ENCODE measurements at places on chromosomes 6 and 20.

DNA sequence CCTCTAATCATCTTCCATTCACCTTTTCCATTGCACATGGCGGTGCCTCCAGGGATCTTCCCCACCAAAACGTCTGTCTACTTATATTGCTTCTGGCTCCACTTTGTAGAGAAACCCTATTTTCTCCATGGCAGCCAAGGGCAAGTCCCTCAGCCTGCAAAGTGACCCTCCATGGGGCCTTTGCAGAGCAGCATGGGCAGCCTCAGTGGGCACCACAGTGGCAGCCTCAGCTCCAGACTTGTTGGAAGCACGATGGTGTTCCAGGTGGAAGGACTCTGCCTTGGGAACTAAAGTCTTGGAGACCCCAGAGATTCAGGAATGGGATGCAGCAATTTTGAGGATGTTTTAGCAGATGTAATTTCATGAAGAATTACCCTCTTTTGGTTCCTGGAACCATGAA is 18.5 kb upstream of the CCR6 start:
- no peak for DNase-seq

GRCh38 chr6:168884050-168884645 is 369.5 kb downstream of the THBS2 start:
- no peak for DNase-seq

DNA sequence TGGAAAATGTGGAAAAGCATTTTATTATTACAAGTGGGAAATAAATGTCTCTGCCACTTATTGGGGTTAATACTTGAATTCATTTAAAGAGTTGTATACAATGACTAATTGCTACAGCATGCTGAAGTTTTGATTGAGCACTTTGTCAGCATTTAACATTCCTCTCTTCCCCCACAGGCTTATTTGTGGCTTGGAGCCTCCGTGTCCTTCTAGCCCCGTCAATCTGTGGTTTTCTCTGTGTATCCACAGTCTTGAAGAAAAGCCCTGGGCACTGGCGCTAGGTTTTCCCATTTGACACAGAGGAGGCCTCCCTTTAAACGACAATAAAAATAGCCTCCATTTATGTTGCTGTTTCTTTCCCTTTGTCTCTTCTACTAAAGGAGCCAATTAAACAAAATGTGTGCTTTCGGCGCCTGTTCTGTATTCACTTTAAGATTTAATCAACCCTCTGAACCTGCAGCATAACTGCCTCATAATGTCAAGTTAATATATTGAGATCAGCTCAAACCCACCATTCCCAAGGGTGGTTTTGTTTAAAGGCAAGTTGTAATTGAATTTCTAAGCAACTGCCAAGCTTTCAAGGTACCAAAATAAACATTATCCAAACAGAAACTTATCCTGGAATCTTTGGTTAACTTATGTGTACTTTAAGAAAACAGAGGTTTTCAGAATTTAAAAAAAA is 326.6 kb upstream of the RNF24 start:
- DNase-seq: no peak

- DNase-seq: no peak
Observed at GRCh38 chr20:11890331-11891076, 27.2 kb upstream of the BTBD3 start.

DNA sequence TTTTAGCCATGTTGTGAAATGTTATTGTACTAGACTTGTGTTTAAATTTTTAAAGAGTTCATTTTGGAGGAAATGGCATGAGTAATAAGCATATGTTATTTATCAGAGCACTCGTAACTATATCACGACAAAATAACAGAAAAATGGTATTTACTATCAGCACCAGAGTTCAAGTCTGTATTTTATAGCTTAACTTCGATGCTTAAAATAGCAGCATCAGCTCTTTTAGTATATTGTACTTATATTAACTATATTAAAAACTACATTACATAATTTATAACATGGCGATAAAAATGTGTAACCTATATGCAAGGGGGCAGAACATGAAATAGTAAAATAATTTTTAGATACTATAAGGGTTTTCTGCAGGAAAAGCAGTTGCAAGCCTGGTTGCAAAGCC is 52.9 kb downstream of the ABRACL start:
- no peak for DNase-seq

GRCh38 chr6:142470421-142470820 is 168.6 kb downstream of the ADGRG6 start:
- DNase-seq: no peak

DNA sequence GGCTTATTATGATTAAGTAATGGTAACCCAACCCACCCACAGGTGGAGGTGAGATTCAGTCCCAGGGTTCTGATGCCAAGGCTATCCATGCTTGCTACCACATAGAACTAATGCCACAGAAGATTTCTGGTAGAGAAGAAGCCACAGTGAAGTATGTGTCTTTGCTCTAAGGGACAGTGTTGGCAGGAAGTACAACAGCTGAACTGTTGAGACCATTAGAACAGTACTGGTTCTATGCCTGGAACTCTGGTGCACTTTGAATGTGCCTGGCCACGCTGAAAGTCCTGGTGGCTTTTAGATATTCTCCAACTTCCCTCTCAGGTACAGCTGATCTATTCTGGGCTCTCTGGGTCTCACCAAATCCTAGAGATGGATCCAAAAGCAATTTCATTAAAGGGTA is 7.8 kb downstream of the STX7 start:
- no peak for DNase-seq

DNA sequence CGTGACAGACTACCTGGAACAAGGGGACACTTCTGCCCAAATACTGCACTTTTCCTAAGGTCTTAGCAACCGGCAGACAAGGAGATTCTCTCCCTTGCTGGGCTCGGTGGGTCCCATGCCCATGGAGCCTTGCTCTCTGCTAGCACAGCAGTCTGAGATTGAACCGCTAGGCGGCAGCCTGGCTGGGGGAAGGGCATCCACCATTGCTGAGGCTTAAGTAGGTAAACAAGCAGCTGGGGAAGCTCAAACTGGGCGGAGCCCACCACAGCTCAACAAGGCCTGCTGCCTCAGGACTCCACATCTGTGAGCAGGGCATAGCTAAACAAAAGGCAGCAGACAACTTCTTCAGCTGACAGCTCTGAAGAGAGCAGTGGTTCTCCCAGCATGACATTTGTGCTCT is 87.8 kb upstream of the ASCC3 start:
- no peak for DNase-seq

DNA sequence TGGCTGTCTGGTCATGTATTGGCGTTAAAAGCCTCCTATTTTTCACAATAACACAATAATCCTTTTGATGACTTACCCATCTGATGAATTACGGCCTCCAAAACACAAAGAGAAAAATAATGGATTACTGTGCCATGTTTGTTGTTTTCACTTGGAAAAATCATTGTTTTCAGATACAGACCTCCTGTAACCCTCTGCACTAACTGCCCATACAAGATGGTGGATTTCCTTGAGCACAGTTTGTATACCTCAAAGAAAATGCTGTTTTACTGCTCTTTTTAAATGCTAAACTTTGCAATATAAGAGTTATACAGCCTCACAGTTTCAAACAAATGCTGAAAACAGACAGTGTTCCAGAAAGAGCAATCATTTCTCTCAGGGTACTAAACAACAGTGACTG is 61.0 kb downstream of the SMLR1 start:
- no peak for DNase-seq

DNA sequence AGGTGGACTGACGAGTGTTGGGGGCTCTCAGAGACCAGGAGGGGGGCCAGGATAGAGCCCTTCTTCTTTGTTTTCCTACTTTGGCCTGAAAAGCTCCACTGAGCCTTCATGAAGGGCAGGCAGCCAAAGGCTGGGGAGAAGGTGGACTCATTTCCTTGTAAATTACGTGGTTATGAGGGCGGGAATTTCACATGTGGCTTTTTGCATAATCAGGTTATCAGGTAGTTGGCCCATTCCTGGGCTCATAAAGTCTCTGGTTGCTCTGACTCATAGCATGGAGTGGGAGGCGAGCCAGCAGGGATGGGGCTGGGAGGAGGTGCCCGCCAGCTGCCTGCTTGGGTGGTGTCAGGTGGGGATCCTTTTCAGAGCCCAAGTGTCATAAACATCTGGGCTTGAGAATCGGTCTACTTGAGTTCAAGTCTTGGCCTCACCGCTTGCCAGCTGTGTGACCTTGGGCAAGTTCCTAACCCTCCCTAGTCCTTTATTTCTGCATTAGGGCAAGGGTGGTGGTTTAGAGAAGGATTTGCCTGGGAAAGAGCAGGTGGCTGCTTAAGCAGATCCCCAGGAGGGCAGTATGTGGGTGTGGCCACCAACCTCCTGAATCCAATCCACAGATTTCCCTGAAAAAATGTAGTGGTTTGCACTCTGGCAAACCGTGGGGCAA is 26.5 kb upstream of the RNF24 start:
- no peak for DNase-seq

DNA sequence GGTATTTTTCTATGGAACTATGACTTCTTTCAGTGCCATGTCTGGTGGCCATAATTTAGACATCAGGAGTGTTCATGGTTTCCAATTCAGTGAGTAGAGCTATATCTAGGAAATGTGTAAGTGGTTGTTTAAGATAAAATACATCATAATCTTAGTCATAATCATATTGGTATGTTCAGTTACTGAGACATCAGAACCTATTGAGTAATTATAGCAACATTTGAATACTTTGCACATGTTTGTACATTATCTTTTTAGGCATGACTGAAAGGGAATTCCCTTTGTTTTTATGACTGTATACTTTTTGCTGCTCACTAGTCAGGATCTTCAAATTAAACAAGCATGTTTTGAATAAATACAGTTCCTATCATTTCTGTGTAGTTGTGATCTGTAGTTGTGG is 64.0 kb downstream of the STXBP5 start:
- DNase-seq: no peak

DNA sequence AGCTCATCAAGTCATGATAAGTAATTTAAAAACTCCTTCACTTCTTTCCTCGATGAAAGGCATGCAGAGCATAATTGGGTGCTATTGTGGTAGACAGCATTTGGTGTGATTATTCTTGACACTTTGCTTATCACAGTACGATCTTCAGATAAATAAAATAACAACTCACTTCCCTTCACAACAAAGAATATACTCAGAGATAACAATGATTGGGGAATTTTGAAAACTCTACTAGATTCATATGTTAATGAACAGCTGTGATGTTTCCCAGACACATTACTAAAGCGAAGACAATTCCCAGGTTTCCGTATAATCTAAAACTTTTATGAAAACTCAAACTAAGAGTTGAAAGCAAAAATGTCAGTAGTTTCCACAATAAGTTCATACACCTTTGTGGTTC is 670.6 kb upstream of the EPHA7 start:
- no peak for DNase-seq

GRCh38 chr20:32110173-32110704 is 725 bp downstream of the TM9SF4 start:
- no peak for DNase-seq

- DNase-seq: no peak
Observed at GRCh38 chr20:57076152-57076652, 190.2 kb downstream of the BMP7 start.

GRCh38 chr6:129790785-129791184 is 70.3 kb downstream of the TMEM244 start:
- DNase-seq: no peak

DNA sequence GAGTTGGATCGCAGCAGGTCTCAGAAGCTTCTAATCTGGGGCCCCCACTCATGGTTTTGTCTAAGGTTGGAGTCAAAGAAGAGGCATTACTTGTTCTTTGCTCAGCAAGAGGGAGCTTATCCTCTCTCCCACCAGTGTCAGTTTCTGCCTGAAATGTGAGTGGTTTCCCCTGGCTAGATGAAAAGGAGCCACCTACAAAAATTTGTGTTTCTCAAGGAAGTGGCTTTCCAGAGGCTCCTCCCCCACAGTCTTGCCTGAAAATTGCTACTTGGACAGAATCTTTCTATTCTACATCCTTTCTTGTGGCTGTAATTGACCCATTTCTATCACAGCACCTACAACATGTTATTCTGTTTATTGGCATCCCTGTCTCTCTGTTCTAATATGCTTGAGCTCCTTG is 37.9 kb downstream of the SCML4 start:
- DNase-seq: no peak

DNA sequence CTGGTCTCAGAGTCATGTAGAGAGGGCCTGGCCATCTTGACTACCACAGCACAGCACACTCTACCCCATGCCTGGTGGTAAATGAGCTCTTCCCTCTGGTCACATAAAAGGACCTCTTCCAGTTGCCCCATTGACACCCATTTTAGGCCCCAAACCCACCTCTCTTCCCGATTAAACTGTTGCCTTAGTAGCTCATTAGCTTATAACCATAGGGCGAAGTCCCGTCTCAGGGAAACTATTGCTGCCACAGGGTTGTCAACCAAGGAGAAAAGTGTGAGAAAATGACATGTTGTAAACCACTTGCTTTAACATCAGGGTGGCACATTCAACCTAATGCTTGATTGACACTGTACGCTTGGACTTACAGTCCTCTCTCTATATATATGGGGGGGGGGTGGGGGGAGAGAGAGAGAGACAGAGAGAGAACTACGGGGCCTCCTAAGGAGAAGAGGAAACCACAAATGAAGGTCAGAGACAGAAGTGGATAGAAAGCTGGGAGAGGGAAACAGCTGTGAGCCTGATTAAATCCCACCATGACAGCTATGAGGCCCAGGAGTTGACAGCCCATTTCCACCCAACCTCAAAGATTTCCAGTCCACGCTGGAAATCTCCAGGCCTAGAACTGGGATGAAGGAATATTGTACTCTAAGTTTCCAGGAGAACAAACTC is 14.9 kb upstream of the BTN1A1 start:
- no peak for DNase-seq

- no peak for DNase-seq
Observed at GRCh38 chr6:20678831-20679352, 144.6 kb downstream of the CDKAL1 start.

DNA sequence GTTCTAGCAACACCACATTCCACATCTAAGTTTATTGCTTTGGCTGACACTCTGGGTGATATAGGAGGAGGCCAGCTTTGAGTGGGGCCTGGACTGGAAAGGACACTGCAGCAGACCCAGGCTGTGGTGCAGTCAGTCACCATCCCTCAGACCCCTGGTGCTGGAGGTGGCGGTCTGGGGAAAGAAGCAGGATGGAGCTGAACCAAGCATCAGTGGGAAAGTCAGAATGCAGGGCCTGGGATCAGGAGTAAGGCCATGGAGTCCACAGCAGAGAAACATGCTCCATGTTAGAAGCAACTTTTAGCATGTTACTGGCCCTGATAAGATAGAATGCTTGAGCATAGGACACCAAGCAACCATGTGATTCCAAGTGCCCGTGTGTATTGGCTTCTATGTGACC is 5.9 kb downstream of the HLA-A start:
- no peak for DNase-seq

- DNase-seq: no peak
Observed at GRCh38 chr20:39089029-39089428, 126.9 kb downstream of the DHX35 start.

DNA sequence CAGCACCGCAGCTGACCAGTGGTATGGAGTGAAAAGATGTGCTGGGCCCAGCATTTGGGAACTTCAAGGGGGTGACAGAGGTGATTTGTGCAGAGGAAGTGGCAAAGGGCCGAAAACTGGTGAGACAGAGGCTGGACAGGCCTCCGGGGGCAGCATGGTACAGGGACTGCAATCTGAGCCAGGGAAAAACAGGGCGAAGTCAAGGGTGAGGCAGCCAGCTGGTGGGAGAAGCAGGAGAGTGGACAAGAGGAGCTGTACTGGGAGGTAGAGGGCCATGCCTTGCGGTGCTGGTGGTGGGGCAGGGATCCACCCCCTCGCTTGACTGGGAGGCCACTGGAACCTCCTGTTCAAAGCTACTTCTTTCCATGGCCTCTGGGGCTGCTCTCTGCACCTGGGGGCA is 7.3 kb upstream of the GFRA4 start:
- DNase-seq: no peak
